ENCODE measurements at places on chromosomes 3 and 15. TPM values are rescaled to one million over a fixed set of nuclear protein-coding genes. Genes with fewer than 3 reads are reported as not detected.

TMC3 gene
- not detected for total RNA-seq

- DNase-seq, result no peak
These were observed 207.0 kb downstream of the SUCLG2 start for GRCh38 chr3:67447393-67447792.

DNA sequence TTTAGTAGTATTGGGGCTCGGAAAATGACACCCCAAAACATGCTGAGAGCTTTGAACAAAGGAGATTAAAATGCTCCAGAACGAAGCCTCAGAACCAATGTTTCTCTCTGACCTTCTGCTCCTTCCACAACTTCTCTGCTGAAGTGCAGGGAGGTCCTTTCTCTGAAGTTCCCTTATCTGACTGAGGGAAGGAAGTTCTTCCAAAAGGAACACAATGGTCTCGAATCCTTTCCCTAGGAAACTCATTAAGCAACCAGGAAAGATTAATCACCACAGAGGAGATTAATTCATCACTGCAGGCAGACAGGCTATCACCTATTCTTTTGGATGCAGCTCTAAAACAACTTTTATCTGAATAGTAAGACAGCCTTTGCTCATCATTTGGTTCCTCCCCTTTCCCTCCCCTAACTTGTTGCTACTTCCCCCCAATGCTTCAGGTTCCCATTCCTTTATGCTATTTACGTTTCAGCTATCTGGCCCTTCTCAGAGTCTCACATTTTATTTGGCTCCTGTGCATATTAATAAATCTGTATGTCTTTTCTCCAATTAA is 18.2 kb upstream of the WDR49 start:
- DNase-seq, result no peak

- no peak for DNase-seq
These were observed 101.1 kb upstream of the IGF1R start for GRCh38 chr15:98547275-98547674.

HRH1 gene
- 0.98 TPM for total RNA-seq

NR1I2 gene
- total RNA-seq, result 0.40 TPM

GRCh38 chr15:59420986-59421618 is 16.9 kb upstream of the FAM81A start:
- DNase-seq, result no peak

SPESP1 gene
- total RNA-seq, result 1.0 TPM

LYZL4 gene
- total RNA-seq, result not detected

MLH1 gene
- 89.0 TPM for total RNA-seq

GRCh38 chr15:77864211-77865105 is 213.1 kb downstream of the TBC1D2B start:
- DNase-seq, result no peak

RAB7A gene
- 297 TPM for total RNA-seq

- DNase-seq, result no peak
These were observed 38.2 kb upstream of the RNF7 start for GRCh38 chr3:141699897-141700296.

DNA sequence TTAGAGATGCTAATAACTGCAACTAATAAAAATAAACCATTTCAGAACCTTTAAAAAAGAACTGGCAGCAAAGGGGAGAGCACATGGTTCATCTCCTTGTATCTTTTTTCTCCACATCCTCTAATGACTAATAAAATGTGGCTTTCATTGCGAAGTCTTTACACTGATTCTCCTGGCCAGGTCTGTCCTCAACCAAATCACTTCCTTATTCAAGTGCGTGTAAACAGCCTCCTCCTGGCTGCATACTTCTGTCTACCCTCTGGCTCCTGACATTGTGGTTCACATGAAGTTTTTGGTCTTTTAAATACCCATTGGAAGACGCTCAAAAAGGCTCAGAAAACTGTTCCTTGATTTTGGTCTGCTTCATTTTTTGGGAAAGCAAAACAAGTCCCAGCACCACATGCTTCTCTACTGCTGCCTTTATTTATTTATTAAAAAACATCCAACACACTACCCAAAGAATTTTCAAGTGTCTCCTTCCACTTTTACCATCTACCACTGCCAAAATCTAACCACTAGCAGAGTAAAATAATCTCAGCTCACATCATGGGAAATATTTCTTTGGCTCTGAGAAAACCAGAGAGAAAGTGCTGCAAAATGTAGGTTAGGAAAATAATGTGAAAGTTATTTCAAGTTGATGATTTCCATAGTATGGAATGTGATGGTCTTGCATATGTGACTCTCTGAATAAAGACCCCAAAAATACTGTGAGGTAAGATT is 85.1 kb downstream of the EFL1 start:
- DNase-seq, result no peak

RPP25 gene
- total RNA-seq, result 6.2 TPM

FMN1 gene
- total RNA-seq, result 0.21 TPM

DNA sequence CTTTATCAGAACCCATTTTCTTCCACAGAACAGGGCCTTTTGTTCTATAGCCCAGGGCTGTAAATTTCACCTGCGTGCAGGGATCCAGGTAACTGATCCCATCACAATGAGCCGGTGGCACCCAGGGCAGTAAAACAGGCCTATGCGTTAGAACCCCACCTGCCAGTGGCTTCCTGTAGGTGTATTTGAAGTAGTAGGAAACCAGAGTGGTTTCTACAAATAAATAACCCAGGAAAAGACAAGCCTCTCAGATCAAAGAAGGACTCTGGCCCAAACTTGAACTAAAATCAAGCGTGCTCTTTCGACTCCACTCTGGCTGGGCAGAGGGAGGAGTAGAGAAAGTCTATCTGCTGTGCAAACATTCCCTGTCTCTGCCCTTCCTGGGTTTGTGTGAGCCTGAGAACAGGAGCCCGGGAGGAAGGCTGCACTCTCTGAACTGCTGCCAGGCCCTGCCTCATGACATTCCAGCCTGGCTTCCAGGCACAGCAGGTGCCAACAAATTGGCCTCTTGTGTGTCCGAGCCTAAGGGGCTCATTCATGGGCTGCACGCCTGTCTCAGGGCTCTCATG is 77.7 kb downstream of the CEMIP start:
- DNase-seq, result no peak

DNA sequence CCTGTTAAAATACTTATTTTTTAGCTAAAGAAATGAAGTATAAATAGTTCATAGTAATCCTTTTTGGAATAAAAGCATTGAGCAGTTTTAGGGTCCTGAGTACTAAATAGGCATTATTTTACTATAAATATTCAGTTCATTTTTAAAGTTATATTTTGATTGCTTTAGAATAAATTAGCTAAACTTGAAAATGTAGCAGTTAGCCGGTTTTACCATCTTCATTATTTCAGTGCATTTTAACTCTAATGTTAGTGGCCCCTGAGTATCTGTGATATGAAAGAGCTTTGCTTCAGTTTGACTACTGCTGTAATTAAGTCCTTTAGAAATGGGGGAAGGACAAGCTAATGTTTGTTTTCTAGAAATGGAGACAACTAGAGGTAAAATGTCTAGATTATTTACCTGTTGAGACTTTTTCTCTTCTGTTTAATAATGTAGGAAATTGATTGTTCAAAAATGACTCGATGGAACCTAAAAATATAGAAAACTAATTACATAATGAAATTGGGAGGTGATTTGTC is 3.6 kb downstream of the SMC4 start:
- DNase-seq, result no peak

AMIGO3 gene
- not detected for total RNA-seq

Measured in activated CD4-positive, alpha-beta T cell treated with anti-CD3 and anti-CD28 coated beads for 36 hours (primary cell).